ENCODE measurements at places on chromosomes 11 and 22.

DNA sequence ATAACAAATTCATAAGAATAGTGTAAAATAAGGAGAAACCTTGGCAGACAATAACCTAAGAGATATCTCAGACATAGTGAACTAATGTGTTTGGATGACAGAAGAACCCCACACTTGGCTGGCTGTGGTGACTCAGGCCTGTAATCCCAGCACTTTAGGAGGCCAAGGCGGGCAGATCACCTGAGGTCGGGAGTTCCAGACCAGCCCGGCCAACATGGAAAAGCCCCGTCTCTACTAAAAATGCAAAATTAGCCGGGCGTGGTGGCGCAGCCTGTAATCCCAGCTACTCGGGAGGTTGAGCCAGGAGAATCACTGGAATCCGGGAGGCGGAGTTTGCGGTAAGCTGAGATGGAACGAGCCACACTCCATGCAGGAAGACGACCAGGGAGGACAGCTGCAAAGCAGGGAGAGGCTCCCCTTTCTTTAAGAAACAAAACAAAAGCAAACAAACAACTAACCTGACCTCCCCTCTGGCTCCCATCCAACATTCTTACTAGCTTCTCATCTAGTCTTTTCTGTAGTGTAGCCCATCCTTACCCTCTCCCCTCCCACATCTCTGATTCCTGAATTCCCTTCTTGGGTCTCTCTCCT lies 84.2 kb downstream of the ZNF280B start:
- no peak for DNase-seq

GRCh38 chr11:113262594-113262993 lies 51.8 kb upstream of the TTC12 start:
- DNase-seq, result no peak

- DNase-seq, result no peak
Measured at GRCh38 chr11:102564110-102564509, 33.6 kb upstream of the MMP7 start.

DNA sequence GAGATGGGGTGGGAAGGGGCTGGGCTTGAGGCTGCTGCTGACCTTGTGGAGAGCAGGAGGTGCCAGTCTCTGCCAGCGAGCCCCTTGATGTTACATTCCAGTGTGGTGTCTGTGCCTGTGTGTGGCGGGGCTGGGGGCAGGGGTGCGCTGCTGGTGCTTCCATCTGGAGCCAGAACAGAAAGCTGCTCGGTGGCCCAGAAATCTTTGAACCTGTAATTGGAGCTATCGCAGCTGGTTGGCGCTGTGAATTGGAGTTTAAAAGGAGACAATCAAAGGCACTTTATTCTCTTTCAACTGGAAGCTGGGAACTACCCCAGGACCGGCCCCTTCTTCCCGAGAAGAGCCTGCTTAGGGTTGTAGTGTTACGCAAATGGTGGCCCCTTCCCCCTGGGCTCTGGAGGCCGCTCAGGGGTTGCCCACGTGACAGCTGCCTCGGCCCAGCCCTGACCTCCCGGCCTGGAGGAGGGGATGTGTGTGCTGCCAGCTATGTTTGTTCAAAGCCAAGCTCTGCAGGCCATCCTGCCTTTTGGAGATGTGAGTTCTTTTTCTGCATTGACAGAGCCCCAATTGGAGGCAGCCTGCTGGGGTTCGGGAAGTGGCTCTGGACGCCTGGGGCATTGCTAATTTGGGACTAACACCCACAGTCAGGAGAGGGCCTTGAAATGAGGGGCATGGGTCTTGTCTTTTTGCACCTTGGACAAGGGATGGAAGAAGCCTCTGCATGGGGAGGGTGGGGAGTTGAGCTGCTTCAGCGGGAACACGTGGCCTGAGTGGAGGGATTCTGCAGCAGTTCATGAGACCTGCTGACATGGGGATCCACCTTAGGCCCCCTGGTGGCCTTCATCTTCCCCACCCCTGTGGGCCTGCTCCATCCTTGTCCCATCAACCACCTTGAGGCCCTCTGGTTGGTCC lies 14.0 kb upstream of the ARSA start:
- no peak for DNase-seq

- DNase-seq, result peak; percentile 49
Measured at GRCh38 chr22:23216461-23217170, 36.3 kb downstream of the BCR start.

GRCh38 chr11:14144934-14145333 lies 182.4 kb downstream of the SPON1 start:
- no peak for DNase-seq

GRCh38 chr11:130465263-130465662 lies 16.8 kb downstream of the ADAMTS15 start:
- no peak for DNase-seq

DNA sequence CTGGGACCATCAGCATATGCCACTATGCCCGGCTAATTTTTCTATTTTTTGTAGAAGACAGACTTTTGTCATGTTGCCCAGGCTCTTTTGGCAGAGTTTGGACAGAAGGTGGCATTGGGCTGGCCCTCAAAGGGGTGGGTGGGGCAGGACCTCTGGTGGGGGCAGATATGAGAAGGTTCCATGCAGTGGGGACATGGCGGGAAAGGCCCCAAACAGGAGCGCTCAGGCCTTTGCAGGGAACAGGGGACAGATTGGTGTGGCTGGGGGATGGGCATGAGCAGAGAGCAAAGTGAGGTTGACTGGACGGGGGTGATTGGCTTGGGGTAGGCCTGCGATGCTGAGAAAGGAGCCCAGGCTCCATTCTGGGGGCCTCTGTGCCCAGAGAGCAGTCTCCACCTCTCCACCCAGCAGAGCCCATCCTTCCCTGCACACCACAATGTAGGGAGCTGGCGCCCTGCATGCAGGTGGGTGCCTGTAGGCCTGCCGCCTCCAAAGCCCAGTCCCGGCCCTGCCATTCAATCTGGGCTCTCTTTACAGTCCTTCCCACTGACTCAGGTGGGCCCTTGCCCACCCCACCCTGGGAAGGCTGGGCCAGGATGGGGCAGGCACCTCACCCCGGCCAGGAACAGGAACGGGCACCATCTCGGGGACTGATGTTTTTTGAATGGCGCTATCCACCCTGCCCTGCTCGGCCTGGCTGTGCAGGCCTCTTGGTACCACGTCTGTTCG lies 98.7 kb downstream of the MORC2 start:
- no peak for DNase-seq

- DNase-seq, result no peak
Measured at GRCh38 chr11:58770166-58770565, 38.4 kb upstream of the GLYAT start.

GRCh38 chr11:59247531-59248227 lies 35.0 kb upstream of the MPEG1 start:
- no peak for DNase-seq

- no peak for DNase-seq
Measured at GRCh38 chr11:12410006-12410728, 32.8 kb downstream of the PARVA start.

DNA sequence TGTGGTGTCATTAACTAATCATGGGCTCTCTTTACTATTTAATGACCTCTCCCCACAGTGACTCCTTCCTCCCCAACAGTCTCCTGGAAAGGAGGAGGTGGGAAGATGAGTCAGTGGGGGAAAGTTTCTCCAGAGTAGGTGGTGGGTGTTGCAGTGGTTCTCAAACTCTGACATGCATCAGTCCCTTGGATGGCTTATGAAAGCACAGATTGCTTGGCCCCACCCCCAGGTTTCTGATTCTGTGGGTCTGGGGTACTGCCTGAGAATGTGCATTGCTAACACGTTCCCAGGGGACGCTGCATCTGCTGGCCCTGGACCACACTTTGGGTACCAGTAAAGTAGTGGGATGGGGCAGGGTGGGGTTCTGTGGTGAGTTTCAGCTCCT lies 9.8 kb downstream of the CD82 start:
- DNase-seq, result no peak

DNA sequence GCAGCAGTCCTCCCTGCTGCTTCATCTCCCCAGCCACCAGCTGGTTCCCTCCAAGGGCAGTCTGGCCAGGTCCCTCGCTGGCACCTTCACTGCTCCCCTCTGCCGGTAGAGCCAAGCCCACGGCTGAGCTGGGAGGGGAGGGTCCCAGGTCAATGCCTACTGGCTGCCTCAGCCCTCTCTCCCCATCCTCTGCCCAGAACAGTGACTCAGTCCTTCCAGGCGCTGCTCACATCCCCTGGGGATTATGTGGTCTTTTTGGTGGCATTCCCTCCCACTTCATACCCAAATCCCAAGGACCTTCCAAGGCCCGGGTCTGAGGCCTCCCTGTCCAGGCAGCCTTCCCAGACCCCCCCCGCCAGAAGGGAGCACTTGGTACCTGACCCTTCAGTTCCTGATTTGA lies 44.9 kb downstream of the WNT7B start:
- no peak for DNase-seq

DNA sequence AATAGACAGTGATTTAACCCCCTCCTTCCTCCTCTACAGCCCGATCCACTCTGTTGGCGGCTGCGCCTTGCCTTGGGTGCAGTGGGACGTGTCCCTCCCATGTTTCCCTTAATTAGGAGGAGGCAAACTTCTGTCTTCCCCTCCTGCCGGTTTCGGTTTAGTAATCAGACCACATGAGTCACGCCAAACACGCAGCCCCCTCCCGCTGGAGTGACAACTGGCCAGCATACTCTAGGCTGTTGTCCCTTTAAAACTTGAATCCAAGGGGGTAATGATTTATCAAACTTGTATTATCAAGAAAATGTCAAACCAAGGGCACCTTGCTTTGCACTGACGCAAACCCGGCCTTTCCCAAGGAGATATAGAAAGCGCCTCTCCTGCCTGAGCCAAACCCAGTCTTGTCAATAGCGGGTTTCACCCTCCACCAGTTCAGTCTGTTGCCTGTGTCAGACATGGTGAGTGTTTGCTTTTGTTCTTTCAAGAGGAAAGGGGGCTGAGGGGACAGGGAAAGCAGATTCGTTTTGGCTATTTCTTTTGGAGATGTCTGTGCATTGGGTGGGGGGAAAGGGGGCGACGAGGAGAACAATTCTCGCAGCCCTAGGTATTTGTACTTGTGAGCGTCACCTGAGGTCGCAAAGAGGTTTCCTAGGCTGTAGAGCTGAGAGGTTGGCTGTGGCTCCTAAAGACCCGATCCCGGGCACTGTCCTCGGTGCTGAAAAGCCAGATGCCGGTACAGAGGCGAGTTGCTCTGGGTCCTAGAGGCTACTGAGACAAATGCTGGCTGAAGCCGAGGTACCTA lies at the start of gene SLC6A5:
TSS of gene SLC6A5 (plus strand) at position 388 of the 799 bp plus-strand sequence. CDS start at position 453, 65 bp downstream.
- DNase-seq, result no peak

DNA sequence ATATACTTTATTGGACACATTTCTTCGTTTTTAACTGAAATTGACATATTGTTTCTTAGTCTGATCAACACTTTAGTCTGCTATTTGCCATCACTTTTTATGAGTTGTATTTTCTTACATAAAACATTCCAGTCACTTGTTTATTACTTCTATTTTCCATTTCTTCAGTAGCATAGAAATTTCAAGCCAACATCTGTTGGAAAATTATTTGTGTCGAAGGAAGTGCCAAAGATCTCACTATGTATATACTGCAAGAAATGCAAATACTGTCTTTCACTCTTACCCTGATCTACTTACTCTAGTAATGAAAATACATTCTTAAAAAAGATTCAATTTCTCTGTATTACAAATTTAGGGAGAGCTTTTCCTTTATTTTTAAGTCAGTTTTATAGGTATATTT lies 105.9 kb downstream of the SLC17A6 start:
- no peak for DNase-seq

DNA sequence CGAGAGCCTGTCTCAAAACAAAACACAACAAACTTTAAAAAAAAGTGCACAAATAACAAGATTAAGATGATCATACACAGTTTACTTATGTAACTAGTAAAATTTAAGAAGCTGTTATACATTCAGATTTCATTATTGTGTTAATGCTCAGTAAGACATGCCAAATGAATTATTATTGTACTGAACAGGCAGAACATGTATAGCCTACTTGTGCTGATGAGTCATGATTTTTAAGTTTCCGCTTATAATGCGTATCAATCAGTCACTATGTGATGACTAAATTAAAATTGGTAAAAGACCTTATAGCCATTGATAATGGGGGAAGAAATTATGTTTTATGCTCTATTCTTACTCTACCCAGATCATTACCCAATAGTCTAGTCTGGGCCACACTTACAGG lies 20.5 kb upstream of the EXPH5 start:
- no peak for DNase-seq

GRCh38 chr11:102006835-102007566 lies 40.2 kb upstream of the CFAP300 start:
- no peak for DNase-seq

- DNase-seq, result no peak
Measured at GRCh38 chr11:10233581-10233980, 60.4 kb downstream of the SBF2 start.

- DNase-seq, result peak; percentile 76
Measured at GRCh38 chr11:120335908-120336640, at the start of gene ARHGEF12. Gene ARHGEF12, plus strand, starts transcription at chr11:120336413. Its CDS starts 831 bp downstream, at chr11:120337244.

DNA sequence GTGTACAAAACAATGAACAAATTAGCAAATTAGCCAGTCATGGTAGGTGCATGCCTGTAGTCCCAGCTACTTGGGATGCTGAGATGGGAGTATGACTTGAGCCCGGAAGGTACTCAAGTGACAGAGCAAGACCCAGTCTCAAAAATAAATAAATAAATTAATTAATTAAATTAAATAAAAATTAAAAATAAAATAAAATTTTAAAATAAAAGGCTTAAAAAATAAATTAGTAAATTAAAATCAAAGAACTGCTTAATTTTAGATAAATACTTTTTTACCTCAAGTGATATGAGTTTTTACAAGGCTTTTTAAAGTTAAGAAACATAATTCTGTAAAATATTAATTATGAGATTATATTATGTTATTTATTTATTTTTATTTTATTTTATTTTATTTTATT lies 50.9 kb upstream of the TSPAN18 start:
- no peak for DNase-seq

GRCh38 chr11:60756307-60757032 lies at the start of gene MS4A15:
Gene MS4A15, plus strand, starts transcription at chr11:60756867. Its CDS starts 6,867 bp downstream, at chr11:60763734.
- no peak for DNase-seq

DNA sequence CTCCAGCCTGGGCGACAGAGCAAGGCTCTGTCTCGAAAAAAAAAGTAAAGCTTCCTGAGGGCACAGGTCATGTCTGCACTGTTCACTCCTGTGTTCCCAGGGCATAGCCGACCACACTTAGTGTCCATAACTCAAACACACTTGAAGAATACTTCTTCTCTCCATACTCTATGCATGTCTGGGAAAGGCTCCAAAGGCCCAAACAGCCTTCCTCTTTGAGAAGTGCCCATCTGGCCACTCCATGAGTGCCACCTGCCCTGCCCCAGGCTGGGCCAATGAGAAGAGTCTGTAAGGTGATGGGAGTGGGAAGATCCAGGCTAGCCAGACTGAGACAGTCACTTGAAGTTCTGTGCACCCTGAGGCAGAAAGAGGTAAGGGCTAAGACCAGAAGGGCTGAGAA lies 24.7 kb downstream of the DGCR2 start:
- no peak for DNase-seq

GRCh38 chr11:61642162-61642561 lies 38.0 kb upstream of the DAGLA start:
- DNase-seq, result no peak

GRCh38 chr22:18031695-18032454 lies 7.5 kb upstream of the MICAL3 start:
- no peak for DNase-seq

- no peak for DNase-seq
Measured at GRCh38 chr11:27076121-27076589, 35.5 kb downstream of the BBOX1 start.

GRCh38 chr22:43821606-43822425 lies 9.7 kb upstream of the EFCAB6 start:
- no peak for DNase-seq

GRCh38 chr22:37231406-37232139 lies 12.5 kb downstream of the RAC2 start:
- DNase-seq, result no peak

- DNase-seq, result no peak
Measured at GRCh38 chr22:47129902-47130635, 367.6 kb downstream of the TBC1D22A start.
